ENCODE measurements at places on chromosomes 5 and 9.

- no peak for DNase-seq
These were observed 658.6 kb downstream of the NR2F1-AS1 start for GRCh38 chr5:92922231-92922967.

DNA sequence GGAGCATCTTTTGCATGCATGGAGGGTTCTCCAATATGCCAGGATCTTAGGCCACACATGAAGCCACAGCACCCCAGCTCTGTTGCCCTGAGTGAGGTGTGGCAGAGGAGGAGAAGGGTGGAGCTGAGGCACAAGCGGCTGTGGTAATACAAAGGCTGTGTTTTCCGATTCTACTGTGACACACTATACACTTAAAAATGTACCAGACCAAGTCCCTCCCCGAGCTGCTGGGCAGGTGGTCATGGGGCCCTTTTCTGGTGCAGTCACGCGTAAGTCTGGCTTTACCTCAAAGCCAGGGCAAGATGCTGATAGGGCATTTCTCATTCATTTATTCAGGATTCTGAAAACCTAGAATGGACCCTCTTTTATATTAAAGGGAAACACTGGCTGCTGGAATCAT, 3.7 kb downstream of the ADGRV1 start:
- peak; percentile 5 for DNase-seq

GRCh38 chr9:120284821-120285220, 295.1 kb downstream of the CDK5RAP2 start:
- DNase-seq: no peak

DNA sequence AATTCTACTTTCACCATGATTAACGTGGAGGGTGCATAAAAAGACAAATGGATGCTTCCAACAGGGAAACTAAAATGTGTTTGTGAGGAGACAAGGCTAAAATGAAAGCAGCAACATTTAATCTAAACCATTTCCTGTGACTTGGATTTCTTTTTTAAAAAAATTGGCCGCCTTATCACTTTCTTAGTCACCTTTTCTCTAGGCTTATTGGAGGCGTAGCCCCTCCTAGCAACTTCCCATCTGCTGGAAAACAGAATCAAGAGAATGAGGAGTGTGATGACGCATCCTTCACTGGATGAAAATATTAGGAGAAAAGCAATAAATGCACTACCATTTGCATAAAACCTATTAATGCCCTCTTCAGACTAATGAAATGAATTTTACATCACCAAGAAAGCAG, 791 bp upstream of the GPR150 start:
- no peak for DNase-seq

DNA sequence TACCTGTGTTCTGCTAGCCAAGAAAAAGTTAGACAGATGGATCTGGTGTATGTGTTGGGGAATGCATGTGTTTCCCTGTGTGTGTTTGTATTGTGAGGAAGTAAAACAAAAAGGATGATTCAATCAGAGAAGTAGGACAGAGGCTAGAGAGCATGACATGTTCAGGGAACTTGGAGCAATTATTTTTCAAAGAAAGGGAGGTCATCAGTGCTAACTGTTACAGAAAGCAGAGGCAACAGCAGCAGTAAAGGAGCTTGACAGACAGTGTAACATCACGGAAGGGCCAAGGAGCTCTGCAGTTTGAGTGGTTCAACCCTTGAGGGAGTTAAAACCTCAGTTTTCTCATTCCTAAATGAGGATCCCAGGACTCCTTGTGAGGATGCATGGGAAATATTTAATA, 13.2 kb downstream of the SPINK1 start:
- DNase-seq: no peak

DNA sequence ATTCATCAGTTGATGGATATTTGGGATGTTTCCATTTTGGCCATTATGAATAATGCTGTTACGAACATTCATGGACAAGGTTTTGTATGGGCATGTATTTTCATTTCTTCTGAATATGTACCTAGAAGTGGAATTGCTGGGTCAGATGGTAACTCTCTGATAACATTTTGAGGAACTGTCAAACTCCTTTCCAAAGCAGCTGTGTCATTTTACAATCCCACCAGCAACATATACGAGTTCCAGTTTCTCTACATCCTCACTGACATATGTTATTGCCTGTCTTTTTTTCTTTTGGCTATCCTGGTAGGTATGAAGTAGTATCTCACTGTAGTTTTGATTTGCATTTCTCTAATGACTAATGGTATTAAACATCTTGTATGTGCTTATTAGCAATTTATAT, 86.7 kb downstream of the PRKACG start:
- no peak for DNase-seq

- peak; percentile 82 for DNase-seq
These were observed 124.5 kb upstream of the PHYKPL start for GRCh38 chr5:178357121-178357521.

DNA sequence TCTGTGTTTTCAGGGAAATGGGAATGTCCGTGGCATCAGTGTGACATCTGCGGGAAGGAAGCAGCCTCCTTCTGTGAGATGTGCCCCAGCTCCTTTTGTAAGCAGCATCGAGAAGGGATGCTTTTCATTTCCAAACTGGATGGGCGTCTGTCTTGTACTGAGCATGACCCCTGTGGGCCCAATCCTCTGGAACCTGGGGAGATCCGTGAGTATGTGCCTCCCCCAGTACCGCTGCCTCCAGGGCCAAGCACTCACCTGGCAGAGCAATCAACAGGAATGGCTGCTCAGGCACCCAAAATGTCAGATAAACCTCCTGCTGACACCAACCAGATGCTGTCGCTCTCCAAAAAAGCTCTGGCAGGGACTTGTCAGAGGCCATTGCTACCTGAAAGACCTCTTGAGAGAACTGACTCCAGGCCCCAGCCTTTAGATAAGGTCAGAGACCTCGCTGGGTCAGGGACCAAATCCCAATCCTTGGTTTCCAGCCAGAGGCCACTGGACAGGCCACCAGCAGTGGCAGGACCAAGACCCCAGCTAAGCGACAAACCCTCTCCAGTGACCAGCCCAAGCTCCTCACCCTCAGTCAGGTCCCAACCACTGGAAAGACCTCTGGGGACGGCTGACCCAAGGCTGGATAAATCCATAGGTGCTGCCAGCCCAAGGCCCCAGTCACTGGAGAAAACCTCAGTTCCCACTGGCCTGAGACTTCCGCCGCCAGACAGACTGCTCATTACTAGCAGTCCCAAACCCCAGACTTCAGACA, 9.5 kb downstream of the RAB24 start:
- DNase-seq: no peak

- DNase-seq: no peak
These were observed 43.0 kb downstream of the GNAQ start for GRCh38 chr9:77988630-77989029.

- DNase-seq: no peak
These were observed 4.9 kb upstream of the LHX2 start for GRCh38 chr9:124006448-124007361.

DNA sequence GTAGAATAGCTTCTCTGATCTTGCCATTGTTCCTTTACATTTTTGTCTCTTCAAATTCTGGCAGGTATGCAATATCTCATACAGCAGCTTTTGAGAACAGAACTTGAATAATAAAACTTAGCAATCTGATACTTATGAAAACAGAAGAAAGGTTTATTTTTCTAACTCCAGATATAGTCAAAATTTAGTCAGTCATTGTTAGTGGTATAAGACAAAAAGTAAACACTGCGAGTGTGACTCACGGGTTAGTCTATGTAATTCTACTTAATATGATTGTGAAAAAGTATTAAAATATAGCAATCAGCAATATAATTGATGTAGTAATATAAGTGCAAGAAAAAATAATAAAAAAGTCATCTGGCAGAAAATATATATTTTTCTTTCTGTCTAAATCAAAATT, 910.4 kb downstream of the DNAH5 start:
- DNase-seq: no peak

DNA sequence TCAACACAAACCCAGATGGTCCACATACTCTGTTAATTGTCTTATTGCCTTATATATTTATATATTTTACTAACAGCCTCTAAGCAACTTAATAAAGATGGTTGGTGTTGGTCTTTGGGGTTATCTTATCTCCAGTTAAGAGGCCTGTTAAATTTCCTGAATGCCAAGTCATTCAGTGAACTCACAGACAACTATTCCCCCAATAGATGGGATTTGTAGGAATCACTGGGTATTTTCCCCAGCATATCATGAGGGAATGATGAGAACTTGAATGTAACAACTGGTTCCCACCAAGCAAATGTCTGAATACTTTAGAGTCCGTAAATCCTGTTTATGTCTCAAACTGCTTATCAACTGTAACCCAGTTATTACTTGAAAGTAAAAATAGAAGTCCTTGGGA, 42.7 kb upstream of the RETREG1 start:
- DNase-seq: no peak

GRCh38 chr9:79637177-79637925, 65.6 kb downstream of the TLE4 start:
- DNase-seq: no peak

GRCh38 chr5:158701406-158702177, 398.1 kb downstream of the EBF1 start:
- no peak for DNase-seq
